ENCODE measurements at places on chromosomes 12 and 14.

- DNase-seq: peak; percentile 26
Measured at GRCh38 chr14:67583711-67584644, 16.1 kb downstream of the PIGH start.

DNA sequence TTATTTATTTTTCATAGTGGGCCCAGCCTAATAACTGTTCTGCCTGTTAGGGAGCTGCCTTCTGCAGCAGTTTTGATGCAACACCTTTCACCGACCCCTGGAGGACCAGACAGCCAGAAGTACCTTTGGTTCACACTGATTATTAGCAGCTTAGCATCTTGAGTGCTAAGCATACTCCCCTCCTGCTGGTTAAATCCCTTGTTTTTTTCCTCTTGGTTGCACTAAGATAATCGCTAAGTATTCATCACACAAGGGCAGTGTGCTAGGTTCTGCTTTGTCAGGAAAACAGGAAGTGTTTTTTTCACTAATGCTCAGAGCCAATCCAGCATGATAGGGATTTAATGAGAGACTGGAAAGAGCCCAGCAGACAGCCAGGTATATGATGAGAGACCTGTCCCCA, 437.0 kb downstream of the FUT8 start:
- no peak for DNase-seq

GRCh38 chr12:69254046-69254445, 14.7 kb downstream of the CPSF6 start:
- DNase-seq: peak; percentile 78

DNA sequence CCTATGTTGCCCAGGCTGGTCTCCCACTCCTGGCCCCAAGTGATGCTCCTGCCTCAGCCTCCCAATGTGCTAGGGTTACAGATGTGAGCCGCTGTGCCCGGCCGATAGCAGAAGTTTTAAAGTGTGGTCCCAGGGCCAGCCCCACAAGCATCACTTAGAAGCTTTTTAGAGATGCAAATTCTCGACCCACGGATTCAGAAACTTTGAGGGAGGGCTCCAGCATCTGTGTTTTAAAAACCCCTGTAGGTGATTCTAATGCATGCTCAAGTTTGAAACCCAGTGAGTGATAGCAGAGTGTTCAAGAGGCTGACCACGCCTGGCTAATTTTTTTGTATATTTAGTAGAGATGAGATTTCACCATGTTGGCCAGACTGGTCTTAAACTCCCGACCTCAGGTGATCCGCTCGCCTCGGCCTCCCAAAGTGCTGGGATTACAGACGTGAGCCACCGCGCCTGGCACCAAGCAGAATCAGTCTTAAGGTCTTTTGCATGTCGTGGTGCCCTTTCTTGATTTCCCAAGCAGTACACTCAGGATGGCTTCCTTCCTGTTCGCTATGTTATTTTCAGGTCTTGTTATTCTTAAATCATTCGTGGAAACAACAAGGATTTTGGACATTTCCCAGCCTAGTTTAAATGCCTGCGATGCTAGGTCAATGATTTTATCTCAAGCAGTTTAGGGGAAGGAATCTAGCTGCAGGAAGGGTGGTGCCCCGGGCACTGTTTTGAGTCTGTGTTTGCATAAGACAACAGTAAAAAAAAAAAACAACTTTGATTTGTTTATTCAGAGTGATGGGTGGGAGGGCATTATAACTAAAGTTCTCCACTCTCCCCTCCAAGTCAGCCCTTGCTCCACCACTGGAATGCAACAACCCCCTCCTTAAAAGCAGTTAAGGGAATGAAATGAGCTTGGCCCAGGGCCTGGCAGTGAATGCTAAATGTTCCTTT, 9.2 kb upstream of the RILPL2 start:
- no peak for DNase-seq

DNA sequence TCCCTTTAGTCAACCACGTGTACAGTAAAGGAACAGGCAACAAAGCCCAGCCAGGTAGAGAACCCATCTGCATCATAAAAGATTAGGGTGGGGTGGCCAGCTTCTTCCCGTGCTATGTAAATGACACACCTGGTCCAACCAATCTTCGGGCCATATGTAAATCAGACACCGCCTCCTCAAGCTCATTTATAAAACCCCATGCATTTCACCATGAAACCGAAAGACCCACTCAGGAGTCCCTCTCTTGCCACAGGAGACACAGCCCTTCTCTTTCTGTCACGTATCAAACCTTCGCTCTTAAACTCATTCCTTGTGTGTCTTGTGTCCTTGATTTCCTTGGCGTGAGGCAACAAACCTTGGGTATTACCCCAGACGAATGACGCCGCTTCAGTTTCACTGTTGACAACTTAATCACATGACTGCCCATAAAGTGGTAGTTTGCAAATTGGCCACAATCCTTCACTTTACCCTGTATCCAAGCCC, 59.8 kb upstream of the TBPL2 start:
- no peak for DNase-seq

- no peak for DNase-seq
Measured at GRCh38 chr12:69131077-69131476, 108.3 kb upstream of the CPSF6 start.

DNA sequence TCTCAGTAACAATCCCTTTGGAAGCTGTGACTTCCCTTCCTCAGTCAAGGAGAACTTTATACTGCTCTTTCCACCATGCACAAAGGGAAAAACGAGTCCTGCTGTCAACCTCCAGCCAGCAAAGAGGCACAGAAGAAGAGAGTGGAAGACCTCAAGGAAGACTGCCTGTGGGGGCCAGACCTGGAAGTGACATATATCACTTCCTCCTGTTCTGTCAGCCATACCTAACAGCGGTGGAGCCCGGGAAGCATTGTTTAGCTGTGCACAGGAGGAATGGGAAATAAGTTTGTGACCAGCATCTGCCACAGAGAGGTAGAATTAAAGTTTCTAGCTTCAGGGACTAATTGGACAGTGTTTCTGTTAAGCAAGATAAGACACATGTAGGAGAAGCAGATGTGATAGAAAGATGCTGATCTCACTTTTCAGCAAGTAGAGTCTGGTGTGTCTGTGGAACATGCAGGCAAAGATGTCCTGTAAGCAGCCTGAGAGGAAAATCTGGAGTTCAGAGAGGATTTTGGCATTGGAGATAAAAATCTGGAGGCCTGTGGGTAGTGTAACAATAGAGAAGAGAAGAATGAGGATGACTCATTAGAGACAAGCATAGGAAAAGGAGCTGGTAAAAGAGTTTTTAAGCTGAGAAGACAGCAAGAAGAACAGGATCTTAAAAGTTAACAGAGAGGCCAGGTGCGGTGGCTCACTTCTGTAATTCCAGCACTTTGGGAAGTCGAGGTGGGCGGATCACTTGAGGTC, 141.6 kb upstream of the CPSF6 start:
- no peak for DNase-seq

DNA sequence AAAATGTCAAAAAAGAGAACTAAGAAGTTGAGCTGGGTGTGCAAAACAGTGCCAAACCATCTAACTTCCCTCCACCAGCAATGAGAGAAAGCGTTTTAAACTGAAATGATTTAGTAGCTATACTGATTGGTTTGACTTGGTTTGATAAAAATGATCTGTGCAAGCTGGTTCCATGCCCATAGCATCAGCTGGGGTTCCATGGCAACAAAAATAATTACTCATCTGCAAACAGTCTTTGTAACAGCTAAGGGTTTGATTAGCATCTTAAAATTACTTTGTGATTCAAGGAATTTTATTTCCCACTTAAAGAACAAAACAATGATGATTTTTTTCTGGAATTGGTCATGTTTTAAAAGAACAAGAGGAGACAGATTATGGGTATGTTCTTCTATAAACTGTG, 15.0 kb upstream of the BICD1 start:
- DNase-seq: no peak

DNA sequence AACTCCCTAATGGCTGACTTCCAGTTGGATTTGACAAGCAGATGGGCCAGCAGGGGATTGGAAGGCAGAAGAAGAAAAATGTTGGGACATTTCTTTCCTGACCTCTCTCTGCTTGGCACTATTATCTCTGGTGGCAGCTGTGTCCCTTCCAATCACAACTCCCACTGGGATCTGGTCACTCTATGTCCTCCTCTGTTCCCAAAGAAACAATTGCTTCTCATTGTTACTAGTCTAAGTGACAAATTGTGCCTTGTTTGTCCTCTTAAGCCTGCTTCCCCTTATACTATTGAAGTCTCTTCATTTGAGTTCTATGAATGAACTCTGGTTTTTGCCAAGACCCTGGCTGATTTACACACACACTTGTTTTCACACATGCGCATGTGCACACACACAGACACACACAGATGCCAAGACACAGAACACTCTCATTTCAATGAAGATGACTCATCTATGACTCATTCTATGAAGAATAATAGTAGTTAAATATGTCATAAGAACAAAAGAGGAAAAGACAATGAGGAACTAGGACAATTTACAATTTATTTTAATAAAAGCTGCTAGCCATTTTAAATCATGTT, 83.0 kb upstream of the FAR2 start:
- peak; percentile 66 for DNase-seq

DNA sequence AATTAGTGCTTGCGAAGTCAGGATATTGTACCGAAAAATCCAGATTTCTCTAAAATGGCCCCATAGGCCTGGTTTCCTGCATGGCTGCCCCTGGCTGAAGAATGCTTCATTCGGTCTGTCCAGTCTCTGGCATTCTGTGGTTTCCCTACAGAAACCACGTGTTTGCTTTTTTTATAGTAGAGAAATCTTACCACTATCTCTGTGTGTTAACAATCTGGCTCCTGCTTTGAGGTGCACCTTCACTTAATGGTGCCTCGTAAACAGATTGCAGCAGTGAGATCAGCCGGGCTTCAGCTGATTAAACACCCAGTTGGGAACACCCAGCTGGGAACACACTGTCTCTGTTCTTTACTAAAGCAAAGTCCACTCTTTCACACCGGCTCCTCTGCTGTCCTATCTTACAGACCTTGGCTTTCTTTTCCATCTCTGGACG, 6.7 kb upstream of the DNAAF2 start:
- no peak for DNase-seq

DNA sequence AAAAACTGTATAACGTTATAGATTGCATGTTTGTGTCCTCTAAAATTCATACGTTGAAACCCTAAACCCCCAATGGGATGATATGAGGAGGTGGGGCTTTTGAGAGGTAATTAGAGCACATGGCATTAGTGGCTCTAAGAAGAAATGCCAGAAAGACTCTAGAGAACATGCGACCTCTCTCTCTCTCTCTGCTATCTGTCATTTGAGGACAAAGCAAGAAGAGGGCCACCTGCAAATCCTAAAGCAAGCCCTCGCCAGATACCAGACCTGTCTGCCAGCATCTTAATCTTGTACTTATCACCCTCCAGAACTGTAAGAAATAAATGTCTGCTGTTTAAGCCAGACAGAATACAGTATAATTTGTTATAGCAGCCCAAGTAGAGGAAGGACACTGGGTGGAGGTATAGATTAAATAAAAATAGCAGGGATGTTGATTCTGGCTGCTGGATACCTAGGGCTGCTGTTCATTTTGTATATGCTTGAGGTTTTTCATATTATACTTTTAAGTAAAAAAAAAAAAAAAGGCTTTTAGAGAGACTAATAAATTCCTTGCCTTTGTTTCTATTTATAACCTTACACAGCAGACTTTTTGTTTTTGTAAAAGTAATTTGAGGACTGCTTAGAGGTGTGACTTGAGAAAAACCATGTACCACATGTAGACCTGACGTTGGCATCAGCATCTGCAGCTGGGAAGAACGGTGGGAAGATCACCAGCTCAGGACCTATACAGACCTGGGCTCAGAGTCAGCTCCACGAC, 26.9 kb downstream of the MOK start:
- no peak for DNase-seq

- DNase-seq: no peak
Measured at GRCh38 chr12:70756791-70757190, 119.6 kb upstream of the PTPRB start.

GRCh38 chr12:94299846-94300245, 151.5 kb downstream of the PLXNC1 start:
- no peak for DNase-seq

DNA sequence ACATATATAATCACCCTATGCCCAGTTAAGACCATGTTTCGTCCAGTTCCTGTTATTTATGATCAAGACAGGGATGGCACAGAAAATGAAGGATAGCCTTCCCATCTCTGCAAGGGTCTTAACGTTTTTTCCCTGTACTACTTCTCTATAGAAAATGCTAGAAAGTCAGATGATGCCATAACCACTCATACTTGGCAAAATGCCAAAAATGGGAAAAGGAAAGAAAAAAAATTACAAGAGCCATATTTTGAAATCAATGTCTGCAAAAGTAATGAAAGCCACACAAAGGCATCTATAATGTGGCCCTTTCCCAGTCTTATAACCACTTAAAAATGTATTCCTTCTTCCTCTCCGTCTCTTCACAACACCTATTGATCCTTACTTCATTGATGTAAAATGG, 1.8 kb upstream of the MYL6B start:
- DNase-seq: peak; percentile 55

DNA sequence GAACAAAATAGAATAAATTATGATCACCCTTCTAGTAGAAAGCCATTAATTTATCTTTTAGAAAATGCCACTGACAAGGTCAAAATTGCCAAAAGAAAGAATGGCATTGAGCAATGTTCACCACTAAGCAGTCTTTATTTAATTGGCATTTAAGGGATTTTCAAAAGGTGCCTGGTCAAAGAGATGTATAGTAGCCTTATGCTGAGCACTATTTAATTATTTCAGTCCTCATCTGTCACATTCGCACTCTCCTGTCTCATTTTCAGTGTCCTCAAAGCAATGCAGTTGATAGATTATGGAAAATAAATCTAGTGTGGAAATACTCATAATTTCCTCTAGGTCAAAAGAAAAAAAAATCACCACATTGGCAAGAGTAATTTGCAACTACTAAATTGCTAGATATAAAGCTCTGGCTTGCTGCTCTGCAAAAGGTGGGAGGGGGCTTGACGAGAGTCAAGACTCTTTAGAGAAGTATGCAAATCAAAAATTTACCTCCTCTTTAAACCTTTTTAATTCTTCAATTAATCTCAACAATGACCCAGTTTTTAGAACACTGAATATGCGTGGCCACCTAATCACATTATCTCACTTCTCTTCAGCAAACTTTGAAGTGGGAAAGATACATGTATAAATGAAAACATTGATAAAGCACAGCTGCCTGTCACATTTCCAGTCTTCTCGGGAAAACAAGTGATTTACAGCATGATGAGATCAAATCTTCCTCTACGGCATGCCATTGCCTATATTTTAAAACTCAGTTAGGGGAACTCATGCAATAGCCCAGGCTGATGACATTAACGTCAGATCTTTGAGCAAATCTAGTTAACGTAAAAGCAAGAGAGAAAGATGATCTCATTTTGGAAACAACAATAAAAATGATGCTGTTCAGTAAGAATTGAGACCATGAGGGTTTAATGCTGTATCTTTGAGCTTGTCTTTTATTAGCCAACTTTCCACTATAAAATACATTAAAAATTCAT, 373.1 kb upstream of the DCN start:
- DNase-seq: no peak

DNA sequence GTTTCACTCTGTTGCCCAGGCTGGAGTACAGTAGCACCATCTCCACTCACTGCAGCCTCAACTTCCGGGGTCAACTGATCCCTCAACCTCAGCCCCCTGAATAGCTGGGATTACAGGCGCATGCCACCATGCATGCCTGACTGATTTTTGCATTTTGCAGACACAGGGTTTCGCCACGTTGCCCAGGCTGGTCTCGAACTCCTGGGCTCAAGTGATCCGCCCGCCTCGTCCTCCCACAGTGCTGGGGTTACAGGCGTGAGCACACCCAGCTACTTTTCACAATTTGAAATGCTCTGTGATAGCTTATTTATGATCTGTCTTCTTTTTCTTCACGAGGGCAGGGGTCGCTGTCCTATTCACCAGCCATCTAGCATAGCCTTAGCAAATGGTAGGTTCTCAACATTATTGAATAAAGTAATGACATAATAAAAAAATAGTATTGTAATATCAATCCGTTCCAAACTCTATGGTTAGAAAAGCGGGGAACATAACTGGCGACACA, 477 bp upstream of the DDX47 start:
- DNase-seq: no peak

- peak; percentile 71 for DNase-seq
Measured at GRCh38 chr12:53380794-53381730, 1.1 kb downstream of the SP1 start.

Measured in inflammatory macrophage treated with lipopolysaccharide for 1 hour (primary cell).